CD4-positive, alpha-beta memory T cell (primary cell): ENCODE measurements at places on chromosomes 12 and 14. TPM values are rescaled to one million over a fixed set of nuclear protein-coding genes. Genes with fewer than 3 reads are reported as not detected.

DNA sequence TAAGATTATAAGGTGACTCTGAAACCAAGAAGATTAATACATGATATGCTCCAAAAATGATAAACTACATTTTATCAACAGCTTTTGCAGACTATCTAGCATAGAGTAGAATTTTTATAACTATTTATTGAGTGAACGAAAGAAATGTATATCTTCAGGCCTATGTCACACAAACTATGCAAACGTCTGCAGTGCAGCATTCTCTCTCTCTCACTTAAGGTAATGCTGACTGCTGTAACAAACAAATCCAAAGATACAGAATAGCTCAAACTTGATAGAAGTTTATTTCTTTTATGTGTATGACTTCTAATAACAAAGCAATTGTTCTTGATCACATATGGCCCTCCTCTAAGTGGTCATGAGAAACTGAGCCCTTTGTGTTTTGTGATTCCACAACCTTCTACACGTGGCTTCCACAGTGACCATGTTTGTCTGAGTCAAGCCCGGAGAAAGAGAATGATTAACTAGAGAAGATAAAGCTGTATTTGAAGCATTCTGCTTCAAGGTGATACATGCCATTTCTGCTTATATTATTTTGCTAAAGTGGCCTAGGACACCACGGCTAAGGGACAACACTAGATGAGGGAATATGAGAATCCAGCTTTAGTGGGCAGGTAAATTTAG is 1352.7 kb upstream of the TMEM132C start:
- no peaks in the 10 kb centered on the region for H3K4me1 ChIP-seq
- DNase-seq = no peak
- no peaks in the 10 kb centered on the region for H3K36me3 ChIP-seq
- no peak overlapping the region for H3K4me3 ChIP-seq
- no peak overlapping the region for H3K27ac ChIP-seq

- no peaks in the 10 kb centered on the region for H3K36me3 ChIP-seq
- H3K27ac ChIP-seq = no peak overlapping the region
- H3K4me3 ChIP-seq = no peak overlapping the region
- H3K4me1 ChIP-seq = no peaks in the 10 kb centered on the region
- no peaks in the 10 kb centered on the region for H3K27me3 ChIP-seq
- DNase-seq = no peak
These were observed 173.4 kb downstream of the PTPRO start for GRCh38 chr12:15495746-15496145.

GRCh38 chr14:43041976-43042375 is 1435.3 kb downstream of the LRFN5 start:
- no peaks in the 10 kb centered on the region for H3K4me1 ChIP-seq
- H3K27me3 ChIP-seq = no peaks in the 10 kb centered on the region
- DNase-seq = no peak
- no peak overlapping the region for H3K4me3 ChIP-seq

DNA sequence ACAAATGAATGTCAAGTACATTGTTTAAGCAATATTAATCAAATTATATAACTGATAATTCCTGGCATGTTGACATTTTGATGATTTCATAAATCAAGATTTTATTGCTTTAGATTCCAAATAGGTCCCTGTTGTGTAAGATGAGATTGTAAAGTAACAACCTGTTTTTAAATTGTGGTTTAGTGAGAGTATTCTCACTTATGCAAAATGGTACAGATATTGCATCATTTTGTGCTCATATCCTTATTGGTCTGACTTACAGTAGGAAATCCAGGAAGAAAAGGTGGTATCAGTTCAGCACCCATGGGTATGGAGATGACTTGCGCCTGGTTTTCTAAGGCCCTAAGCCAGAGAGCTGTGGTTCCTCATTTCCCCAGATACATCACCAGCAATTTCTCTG is 165.5 kb downstream of the KIF21A start:
- no peaks in the 10 kb centered on the region for H3K36me3 ChIP-seq
- H3K27ac ChIP-seq = no peak overlapping the region
- no peak overlapping the region for H3K4me3 ChIP-seq
- DNase-seq = no peak
- H3K27me3 ChIP-seq = no peaks in the 10 kb centered on the region

Gene PRB2
- total RNA-seq = not detected
